Erythroblast (primary cell): ENCODE measurements at places on chromosomes 11 and 22.
A peak's percentile ranks its signal among the peaks of the same experiment; 100 is the strongest.

DNA sequence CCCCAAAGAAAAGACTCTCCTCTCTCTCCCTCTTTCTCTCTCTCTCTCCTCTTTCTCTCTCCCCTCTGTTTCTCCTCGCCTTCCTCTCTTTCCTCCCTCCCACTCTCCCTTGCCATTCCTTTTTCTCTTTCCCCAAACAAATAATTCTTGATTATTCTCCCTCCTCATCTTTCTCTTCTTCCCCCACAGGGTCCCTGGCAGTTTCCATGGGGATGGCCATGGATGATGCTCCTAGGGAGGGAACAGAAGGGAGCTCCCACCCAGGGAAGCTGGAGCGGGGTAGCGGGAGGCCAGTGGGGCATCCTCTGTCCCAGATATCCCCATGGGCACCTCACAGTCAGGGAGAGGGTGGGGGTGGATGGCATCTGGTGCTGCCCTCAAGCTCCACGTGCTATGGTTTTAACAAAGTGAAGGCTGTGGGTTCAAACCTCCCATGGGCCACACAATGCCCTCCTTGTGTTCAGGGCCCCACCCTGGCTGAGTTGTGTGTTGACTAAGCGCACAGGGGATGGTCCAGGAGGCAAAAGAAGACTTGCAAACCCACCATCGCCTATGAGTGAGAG, 266.4 kb downstream of the BUD13 start:
- no peak for DNase-seq

DNA sequence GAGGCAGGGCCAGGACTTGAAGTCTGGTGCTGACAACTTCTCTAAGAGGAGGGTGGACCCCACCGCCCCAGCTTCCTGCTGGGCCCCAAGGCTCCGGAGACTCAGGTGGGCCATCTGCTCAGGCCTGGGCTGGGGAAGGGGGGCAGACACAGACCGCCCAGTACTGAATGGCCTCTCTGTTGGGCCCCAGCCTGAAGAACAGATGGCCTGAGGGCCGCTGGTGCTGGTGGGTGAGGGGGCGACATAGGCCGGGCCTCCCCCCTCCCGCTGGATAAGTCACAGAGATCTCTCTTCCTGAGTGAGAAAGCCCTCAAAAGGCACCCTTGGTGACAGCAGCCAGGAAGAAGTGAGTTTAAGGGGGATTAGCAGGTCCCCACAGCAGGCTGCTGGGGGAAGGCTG, 12.5 kb upstream of the TP53I11 start:
- DNase-seq, result no peak

- DNase-seq, result no peak
Measured at GRCh38 chr11:86934926-86935579, 20.1 kb downstream of the FZD4 start.

- DNase-seq, result no peak
Measured at GRCh38 chr11:118052581-118053206, 24.2 kb upstream of the TMPRSS4 start.

DNA sequence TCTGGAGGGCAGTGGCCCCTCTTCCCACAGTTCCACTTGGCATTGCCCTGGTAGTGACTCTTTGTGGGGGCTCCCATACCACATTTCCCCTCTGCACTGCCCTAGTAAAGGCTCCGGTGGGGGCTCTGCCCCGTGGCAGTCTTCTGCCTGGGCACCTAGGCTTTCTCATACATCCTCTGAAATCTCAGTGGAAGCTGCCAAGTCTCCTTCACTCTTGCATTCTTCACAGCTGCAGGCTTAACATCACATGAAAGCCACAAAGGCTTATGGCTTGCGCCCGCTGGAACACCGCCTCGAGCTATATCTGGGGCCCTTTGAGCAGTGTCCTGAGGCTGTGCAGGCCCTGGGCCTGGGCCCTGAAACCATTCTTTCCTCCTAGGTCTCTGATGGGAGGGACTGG, 25.3 kb downstream of the PLEKHB1 start:
- no peak for DNase-seq

DNA sequence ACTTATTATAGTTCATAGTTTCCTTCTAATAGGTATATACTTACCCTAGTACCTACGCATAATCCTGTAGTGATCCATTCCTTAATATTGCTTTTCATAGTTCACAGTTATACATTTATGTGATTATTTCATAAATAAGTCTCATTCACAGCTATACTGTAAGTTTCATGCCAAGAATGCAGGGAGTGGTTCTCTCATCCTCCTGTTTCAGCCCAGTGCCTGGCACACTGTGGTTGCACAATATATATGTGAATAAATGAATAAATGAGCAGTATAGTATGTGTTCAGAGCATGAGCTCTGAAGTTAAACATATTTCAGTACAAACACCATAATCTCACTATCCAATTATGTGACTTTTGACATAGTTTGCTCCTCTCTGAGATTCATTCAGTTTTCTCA, 115.8 kb downstream of the MAML2 start:
- DNase-seq, result no peak

DNA sequence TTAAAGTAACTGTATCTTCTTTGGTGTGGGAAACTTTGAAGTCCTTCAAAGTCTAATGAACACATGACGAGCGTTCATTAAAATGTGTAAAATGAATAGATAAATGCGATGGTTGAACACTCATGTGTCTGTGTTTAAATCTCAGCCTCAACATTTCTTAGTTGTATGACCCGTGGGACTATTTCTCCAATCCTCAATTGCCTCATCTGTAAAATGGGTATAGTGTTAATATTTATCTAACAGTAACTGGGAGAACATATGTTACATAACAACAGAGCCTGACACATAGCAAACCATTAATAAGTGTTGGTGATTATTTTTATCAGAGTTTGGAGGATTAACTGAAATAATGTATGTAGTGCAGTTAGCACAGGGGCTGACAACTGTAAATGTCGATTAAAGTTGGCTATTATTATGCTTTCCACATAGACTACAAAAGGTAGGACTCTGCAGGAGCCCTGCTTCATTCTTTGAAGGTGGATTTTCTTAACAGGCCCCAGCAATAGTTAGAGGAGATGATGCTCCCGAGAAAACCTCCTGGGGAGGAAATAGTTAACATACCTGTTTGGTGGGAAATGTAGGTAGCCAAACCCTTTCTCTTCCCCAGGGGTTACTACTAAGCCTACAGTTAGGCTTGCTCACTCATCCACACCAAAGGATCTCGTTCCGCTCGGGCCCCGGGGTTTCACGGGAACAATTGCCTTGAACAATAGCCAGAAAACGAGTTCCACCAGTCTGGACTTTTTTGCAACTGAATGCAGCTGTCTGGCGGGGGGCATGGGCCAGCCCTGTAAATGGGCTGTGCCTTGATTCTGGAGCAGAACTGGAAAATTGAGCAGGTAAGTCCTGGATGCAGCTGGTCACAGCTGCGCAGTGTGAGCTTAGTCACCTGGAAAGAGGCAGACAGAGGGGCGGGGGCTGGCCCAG, 133.4 kb downstream of the DBX1 start:
- DNase-seq, result no peak

GRCh38 chr11:64674774-64675173, 48.2 kb downstream of the NRXN2 start:
- DNase-seq, result no peak

GRCh38 chr11:115611343-115611742, 107.1 kb upstream of the CADM1 start:
- DNase-seq, result no peak

DNA sequence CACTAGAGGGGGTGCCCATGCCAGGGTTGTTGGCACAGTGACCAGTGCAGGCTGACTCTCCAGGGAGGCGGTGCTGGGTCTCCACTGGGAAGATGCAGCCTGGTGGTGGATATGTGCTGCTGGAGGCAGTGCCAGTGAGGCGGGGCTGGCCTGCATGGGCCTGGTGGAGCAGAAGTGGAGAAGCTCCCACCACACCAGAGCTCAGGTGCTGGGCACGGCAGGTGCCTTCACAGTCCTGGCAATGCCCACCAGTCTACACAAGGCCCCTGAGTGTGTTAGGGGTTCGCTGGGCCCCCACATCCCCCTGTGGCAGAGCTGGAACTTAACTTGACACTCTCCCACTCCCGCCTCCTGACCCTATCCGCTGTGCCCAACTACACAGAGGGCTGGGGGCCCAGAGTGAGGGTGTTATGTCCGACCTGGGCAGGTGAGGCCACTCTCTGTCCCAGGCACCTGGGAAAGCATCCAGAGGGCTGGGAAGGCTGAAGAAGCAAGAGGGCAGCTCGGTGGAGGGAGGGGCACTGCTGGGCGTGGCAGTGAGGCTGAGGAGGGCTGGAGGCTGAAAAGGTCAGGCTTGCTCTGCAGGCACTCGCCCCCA, 102.4 kb upstream of the B3GAT1 start:
- no peak for DNase-seq

DNA sequence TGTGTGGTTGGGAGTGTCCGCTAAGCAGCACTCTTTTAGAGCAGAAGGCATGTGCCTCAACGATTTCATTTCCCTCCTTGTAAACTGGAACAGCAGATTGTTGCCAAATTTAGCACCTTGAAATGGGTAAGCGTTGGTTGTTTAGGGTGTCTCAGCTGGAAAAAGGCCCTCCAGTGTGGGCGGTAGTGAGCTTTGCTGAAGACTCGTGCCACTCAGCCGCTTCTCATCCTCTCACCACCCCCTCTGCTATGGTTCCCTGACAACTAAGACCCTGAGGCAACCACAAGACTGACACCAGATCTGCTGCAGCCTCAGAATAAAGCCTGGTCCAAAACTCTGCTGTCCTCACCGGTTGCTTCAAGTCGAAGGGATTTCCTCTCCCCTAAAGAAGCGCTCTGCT, 9.9 kb upstream of the FERMT3 start:
- no peak for DNase-seq

DNA sequence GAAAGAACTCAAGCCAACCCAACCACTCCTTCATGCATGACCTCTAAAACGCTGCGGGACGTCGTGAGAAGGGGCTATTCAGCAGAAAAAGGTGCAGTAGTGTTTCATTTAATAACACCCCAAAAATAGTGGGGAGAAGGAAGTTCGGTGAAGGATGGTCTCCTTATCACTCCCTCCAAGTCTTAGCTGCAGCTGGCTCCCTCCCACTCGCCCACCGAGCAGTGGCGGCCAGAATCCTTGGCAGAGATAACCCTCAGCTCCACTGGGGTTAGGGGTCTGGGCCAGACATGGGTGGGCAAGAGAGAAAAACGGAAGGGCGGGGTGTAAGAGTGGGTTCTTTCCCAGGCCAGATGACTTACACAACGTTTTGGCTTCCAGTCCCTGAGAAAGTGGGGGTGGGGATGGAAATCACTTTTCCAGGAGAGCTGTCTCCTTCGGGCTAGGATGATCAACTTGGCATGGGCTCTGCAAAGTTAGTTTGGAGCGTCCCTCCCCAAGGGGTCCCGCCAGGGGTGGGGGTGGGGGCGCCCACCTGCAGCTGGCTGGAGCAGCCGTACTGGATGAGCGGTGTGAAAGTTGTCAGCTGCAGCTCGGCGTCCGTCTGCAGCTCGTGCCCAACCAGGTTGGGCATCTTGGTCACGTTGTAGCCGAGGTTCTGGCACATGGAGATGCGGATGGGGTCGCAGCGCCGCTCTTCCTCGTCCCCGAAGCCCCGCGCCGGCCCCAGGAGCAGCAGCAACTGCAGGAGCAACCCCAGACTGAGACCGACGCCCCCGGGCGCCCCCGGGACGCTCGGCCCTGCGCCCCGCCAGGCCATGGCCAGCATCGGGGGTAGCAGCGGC, 705 bp downstream of the FZD4 start:
- peak; percentile 57 for DNase-seq

GRCh38 chr22:27466778-27467438, 334.6 kb downstream of the MN1 start:
- DNase-seq, result no peak

DNA sequence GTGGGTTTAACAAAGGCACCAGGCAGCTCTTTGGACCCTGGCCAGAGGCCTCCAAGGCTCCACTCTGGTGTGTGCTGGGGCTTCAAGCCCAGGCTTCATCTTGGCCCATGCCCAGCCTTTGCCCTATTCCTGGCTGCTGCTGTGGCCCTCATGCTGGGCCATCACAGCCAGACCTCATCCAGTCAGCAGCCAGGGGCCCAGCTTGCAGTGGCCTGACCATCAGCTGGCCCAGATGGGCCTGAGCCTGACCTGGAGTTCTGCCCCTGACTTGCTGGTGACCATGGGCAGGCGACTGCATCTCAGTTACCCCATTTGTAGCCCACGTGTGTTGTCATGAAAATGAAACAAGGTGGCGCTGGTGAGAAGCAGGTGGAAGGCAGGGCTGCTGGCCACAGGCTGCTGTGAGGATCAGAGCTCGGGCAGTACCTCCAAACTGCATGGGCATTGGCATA, 76.1 kb downstream of the MED15 start:
- peak; percentile 23 for DNase-seq

- no peak for DNase-seq
Measured at GRCh38 chr22:32947573-32947972, 110.6 kb downstream of the SYN3 start.

DNA sequence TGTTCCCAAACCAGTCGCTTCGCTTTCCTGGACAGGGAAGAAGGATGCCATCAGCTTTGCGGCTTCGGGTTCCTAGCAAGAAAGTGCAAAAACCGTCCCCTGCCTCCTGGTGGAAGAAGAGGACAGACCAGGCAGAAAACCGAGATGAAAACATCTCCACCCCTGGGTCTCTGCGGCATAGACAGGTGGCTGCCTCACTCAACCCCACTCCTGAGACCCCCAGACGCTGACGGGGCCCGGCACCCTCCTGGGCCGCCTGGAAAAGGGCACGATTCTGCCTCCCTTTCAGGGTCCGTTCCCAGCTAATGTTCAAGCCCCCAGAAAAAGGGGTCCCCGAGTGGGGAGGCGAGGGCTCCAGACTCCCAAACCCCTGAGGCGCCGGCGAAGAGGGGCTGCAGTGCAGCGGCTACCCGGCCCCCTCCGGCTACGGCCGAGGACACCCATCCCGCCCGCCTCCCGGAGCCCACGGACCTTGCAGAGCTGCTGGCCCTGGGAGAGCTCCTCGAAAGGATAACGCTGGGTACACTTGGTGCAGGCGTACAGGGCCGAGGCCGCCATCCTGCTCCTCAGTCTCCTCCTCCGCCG, 569 bp downstream of the FAM76B start:
- peak; percentile 73 for DNase-seq

DNA sequence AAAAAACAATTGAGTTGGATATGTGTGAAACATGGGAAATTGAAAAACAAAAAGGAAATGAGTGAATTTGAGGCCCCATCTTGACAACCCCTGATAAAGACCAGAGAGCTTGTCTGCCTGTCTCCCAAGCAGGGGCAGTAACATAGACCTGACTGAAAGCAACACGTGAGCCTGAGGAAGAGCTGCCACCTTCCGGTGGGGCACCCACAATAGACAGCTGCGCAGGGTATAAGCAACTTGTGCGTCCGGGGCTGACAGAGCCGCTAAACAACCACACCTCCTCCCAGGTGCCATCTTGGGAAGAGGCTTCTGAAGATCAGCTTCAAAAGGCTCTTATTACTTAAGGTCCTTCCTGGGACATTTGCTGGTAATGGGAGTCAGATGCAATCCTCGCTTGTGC, 166.8 kb downstream of the NTM start:
- DNase-seq, result no peak

- DNase-seq, result no peak
Measured at GRCh38 chr11:1206391-1207271, 16.2 kb upstream of the MUC5B start.

- DNase-seq, result peak; percentile 6
Measured at GRCh38 chr11:81237139-81237538, 1496.5 kb downstream of the FAM181B start.

GRCh38 chr22:32561163-32561562, 86.6 kb downstream of the FBXO7 start:
- DNase-seq, result no peak

- no peak for DNase-seq
Measured at GRCh38 chr22:23574877-23575276, 5.2 kb downstream of the IGLL1 start.
